GM12878 (cell line): ENCODE measurements at places on chromosomes 7 and 10.

- DNase-seq: no peak
These were observed 96.6 kb downstream of the UNCX start for GRCh38 chr7:1329261-1329660.

GRCh38 chr7:99296471-99296870 lies 23.8 kb downstream of the MYH16 start:
- no peak for DNase-seq

- no peak for DNase-seq
These were observed 85.9 kb upstream of the LEP start for GRCh38 chr7:128155100-128155740.

- no peak for DNase-seq
These were observed 565.5 kb upstream of the IGFBP3 start for GRCh38 chr7:46486256-46487206.

- peak; percentile 48 for DNase-seq
These were observed 181.3 kb downstream of the TAX1BP1 start for GRCh38 chr7:27921081-27921836.

DNA sequence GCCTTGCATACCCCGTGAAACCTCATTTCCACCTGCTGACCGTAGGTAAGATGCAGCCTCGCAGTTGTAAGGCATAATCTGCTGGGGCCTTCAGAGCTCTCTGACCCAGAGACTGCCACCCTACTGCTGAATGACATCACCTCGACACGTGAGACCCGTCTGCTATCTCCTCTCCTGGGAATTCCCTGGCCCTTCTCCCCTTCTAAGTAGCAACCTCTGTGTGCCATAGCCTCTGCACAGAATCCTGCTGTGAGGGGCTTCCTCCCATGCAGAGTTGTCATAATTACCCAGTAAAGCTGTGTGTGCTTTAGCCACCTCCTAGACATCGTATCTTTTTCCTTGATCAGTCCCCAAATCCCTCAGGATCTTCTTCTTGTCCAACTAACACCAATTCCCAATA lies 106.7 kb downstream of the CACNB2 start:
- no peak for DNase-seq

- no peak for DNase-seq
These were observed 156.9 kb upstream of the RHOBTB1 start for GRCh38 chr10:61100887-61101286.

DNA sequence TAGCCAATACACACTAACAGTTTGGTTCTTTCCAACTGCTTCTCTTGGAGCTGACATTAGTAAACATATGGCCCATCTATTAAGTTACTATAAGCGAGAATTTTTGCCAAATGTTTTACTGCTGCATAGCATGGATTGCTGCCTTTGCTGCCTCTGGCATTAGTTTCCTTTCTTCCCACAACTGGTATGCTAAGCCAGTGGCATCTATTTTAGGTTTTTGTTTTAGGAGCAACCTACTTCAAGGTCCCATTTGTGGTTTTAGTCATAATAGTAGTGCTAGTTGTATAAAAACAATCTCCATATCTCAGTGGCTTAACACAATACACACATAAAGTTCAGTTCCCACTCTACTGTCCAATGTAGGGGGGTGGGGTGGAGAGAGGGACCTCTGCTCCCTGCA lies 25.9 kb upstream of the PANK1 start:
- DNase-seq: no peak

DNA sequence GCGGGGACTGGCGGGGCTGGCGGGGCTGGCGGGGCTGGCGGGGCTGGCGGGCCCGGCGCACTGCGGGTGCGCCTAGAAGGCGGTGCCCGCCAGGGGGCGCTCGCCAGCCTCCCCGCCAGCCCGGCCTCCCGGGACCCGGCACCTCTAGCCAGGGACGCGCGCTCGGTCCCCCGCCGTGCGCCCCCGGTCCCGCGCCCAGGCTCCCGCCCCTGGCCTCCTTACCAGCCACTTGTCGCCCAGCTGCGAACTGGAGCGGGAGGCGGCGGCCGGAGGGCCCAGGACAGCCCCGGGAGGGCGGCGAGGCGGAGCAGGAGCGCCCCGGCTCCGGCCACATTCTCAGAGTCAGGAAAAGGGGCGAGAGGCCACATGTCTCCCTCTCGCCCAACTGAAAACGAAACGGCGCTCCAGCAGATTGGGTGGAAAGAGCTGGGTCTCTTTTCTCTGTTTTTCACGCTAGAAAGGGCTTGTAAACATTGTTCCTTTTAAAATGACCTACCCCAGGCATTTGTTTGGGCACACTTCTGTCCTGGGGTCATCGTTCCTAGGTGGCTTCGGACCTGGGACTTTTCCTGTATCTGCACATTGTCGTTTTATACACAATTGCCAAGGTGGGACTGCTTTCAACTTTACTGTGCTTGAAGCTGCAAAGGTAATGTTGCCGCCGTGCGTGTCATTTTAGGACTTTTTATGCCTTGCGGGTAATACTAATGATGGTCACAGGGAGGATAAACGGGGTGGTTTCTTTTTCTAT lies 378 bp upstream of the PRKCQ start:
- DNase-seq: no peak

DNA sequence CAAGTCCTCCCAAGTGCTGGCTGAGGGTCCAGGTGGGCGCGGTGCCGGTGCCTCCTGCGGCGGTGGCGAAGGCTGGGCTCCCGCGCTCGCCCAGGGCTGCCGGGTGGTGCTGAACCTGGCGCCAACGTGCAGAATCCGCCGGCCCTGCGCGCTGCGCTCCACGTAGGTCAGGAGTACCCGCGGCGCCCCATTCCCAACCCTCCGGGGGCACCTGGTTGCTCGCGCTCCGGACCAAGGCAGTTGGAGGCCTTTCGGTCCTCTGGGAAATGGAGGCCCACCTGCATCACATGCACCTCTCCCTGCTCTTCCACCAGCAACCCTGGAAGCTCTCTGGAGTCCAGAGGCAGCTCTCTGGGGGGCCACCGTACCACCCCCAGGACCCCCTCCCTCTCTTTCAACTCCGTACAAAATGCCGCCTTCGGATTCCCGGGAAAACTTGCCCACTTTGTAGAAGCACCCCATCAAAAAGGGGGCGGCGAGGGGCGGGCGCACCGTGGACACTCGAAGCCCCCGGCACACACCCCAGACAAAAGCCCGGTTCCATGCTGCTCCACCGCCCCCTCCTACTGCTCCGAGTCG lies 745 bp downstream of the SLC16A9 start:
- DNase-seq: no peak

- no peak for DNase-seq
These were observed 33.8 kb upstream of the LOXL4 start for GRCh38 chr10:98301664-98302319.

DNA sequence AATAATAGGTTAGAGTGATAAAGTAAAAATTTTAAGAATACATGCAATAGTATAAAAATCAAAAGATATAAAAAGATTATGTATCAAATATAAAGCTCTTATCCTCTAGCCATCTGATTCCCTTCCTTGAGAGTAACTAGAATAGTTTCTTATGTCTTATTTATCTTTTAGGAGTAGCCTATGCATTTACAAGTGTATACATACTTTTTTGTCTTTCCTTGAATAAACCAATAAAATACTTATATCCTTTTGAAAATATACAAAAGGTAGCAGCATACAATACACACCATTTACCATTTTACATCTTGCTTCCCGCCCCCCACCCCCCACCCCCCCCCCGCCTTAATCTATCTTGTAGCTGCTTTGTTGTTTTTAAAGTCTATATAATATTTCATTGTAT lies 31.4 kb downstream of the AHCYL2 start:
- no peak for DNase-seq

GRCh38 chr7:90755041-90755440 lies 158.9 kb downstream of the CDK14 start:
- no peak for DNase-seq

- no peak for DNase-seq
These were observed 3.3 kb upstream of the SHH start for GRCh38 chr7:155815332-155816191.

GRCh38 chr7:34759477-34760125 lies 101.6 kb downstream of the NPSR1 start:
- DNase-seq: no peak

GRCh38 chr7:31493714-31494181 lies 20.1 kb upstream of the ITPRID1 start:
- DNase-seq: no peak

DNA sequence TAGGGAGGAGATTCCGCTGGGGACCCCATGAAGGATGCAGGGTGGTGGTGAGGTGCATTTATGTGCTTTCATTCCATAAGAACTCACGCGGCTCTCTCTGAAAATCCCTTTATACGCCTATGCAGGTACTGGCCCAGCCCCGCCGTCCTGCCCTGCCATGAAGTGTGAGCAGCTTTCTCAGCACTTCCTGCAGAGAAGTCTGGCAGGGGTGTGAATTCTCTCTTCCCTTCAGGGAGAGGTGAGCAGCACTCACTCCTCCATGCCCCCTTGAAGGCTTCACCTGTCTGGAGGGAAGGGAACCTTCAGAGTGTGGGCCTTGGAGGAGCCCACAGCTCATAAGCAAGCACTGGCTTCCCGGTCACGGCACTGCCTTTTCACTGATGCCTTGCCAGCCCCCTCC lies 34.0 kb downstream of the PPP2R2D start:
- DNase-seq: no peak

DNA sequence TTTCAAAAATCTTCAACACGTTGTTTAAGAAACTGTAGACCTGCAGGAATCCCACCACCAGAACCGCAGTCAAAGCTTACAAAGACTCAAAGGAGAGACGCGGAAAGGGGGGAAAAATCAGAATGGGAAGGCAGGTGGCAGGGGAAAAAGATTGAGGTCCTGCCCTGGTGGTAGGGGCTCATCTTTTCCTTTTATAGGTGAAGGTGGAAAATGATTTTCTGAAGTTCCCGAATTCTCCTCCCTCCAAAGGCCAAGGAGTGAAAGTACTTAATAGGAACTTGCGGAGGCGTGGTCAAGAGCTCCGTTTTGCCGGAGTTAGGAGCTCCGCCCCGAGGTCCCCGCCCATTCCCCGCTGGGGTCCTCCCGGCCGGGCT lies 724 bp downstream of the BBIP1 start:
- peak; percentile 63 for DNase-seq

- DNase-seq: no peak
These were observed 49.3 kb downstream of the PPP1R17 start for GRCh38 chr7:31735991-31736982.

DNA sequence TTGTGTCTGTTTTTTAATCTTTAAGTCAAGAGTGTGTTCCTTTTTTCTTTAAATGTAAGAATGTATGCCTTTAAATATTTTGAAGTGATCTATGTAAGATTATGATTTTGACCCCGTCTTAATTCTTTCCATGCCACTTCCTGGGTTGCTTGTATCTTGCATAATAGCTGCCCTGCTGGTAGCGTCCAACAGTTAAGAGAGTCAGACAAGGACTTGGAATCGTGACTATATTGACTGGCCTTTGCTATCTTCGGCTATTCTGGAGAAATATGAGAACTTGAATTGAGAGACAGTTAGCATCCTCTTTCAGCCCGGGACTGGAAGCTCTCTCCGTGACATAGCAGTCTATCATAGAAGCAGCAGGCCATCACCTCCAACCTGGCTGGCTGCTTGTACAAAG lies 13.0 kb downstream of the NRP1 start:
- DNase-seq: no peak

GRCh38 chr7:155458878-155459699 lies 1.2 kb downstream of the EN2 start:
- DNase-seq: no peak

- DNase-seq: no peak
These were observed 16.6 kb downstream of the WDFY4 start for GRCh38 chr10:48701139-48701901.

GRCh38 chr10:64023926-64024470 lies 502.8 kb downstream of the REEP3 start:
- no peak for DNase-seq

DNA sequence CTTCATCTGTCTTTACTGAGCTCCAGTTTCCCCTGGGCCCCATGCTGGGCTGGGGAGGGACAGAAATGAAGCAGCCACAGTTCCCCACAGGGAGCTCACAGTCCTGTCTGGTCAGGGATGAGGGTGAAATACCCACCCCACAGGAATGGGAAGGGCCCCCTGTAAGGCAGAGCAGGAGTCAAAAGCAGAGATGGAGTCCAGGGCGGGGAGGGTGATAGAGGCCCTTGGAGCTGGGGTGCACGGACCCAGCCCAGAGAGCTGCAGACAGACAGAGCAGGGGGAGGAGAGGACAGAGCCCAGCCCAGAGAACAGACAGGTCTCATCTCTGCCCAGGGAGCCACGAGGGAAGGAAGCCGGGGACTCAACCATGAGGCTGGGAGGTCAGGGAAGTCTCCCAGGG lies 34.9 kb upstream of the ZNF488 start:
- no peak for DNase-seq

DNA sequence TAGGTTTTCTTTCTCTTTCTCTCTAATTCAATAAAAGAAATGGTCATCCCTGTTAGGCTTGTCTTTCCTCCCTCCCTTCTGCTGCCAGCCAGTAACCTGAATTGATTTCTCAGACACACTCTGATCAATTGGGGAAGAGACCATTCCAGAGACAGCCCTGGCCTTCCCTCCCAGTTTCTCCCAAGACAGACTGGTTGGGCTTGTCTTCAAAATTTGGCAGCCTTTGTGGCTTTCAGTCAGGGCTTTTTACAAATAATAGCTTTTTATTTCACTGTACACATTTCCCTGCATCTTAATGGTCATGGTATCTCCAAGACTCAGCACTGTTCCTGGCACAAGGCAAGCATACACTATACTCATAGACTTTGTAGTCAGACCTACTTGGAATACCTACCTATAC lies 33.9 kb downstream of the BCAP29 start:
- DNase-seq: no peak

DNA sequence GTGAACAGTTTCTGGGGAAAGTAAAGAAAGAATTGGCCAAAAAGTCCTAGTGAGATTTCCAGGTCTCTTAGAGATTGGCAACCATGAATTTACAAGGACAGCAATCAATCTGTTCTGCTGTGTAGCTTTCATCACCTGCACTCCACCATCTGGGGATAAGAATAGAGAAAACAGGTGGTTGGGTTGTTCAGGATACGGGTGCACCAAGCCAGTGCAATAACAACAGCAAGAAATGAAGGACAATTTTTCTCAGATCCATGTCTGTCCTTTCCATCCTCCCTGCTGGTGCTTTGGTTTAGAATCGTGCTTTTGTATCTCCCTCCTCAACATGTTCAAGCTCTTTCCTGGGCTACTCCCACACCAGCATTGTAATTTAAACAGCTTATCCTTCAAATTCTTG lies 787.7 kb downstream of the GRID1 start:
- no peak for DNase-seq

GRCh38 chr10:109191341-109191740 lies 732.0 kb downstream of the XPNPEP1 start:
- DNase-seq: no peak

- no peak for DNase-seq
These were observed 135.0 kb upstream of the PRPS1L1 start for GRCh38 chr7:18162657-18163056.

DNA sequence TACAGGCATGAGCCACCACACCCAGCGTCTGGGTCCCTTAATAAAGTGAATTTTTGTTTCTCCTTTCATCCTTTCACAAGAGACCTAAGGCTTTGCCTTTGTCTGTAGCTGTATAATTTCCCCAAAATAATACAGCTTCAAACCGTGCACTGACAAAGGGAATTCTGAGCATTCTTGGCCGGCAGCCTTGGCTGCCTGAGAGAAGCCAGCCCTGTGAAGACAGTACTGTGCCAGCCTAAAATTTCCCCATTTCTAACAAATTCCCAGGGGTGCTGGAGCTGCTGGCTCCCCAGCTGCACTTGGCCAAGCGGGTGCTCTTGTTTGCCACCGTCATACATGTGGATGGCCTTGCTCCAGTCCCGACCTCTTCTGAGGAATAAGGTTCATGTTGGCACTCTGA lies 106.2 kb downstream of the ZMYND11 start:
- no peak for DNase-seq

GRCh38 chr10:80699602-80700039 lies 161.9 kb downstream of the SH2D4B start:
- DNase-seq: no peak

- no peak for DNase-seq
These were observed 24.6 kb upstream of the NPFFR1 start for GRCh38 chr10:70308121-70309060.
